ENCODE measurements at places on chromosomes 12 and 14. TPM values are rescaled to one million over a fixed set of nuclear protein-coding genes. Genes with fewer than 3 reads are reported as not detected.

The MGAT4C gene
- polyA plus RNA-seq: 0.37 TPM

The DNAH10 gene
- polyA plus RNA-seq: 1.6 TPM

The ASB2 gene
- polyA plus RNA-seq: 38.2 TPM

DNA sequence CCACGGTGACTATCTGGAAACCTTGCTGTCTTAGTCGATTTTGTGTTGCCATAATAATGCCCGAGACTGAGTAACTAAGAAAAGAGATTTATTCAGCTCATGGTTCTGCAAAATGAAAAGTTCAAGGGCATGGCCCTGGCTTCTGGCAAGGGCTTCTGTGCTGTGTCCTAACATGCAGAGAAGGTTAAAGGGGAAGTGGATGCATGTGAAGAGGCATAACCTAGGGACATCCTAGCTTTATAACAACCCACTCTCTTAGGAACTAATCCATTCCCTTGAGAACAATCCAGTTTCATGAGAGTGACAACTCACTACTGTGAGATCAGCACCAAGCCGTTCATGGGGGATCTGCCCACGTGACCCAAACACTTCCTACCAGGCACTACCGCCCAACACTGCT, 11.5 kb downstream of the FLVCR2 start:
- DNase-seq: no peak

GRCh38 chr12:121278169-121279070, 18.1 kb downstream of the CAMKK2 start:
- DNase-seq: no peak

DNA sequence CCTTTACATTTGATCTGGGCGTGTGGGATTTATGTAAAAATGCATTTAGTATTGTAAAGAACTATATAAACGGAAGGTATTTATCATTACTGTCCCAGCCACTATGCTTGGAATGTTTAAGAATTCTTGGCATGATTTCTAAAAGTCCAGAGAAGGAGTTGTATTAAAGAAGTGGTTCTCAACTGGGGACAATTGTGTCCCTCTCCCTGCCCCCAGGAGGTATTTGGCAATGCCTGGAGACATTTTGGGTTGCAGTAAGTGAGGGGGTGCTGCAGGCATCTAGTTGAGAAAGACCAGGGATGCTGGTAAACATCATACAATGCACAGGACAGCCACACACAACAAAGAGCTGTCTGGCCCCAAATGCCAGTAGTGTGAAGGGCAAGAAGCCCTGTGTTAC, 7.2 kb downstream of the SLC38A1 start:
- no peak for DNase-seq

- no peak for DNase-seq
Measured at GRCh38 chr14:99604766-99605298, 825 bp upstream of the CCDC85C start.

GRCh38 chr14:99079061-99079727, 192.8 kb downstream of the BCL11B start:
- no peak for DNase-seq

DNA sequence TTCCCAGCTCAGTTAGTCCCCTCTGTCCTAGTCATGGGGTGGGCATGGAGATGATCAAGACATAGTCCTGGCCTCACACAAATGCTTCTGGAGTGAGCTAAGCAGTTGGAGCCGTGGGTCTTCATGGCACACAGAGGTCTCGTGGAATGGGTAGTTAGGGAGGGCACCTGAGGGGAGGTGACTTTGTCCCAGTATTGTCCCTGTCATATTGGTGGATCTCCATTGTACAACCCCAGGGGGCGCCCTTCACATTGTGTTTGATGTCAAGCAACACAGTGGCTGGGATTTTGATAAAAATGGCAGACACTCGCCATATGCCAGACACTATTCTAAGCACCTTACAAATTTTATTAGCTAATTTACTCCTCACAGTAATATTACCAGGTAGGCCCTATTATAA, 175.4 kb upstream of the LHX5 start:
- DNase-seq: no peak

DNA sequence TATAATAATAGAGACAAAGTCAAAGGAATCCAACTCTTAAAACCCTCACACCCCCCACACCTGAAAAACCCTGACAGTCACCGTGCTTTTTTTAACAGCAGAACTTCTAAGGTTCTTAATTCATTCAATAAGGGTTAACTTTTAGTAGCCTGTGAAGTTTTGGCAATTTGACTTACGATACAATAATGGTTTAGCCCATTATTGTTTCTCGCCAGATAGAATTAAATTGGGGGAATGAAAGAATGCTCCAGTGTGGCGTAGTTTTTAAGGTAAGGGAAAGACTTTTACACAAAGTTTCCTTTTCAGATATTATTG, 604 bp upstream of the MAGOHB start:
- DNase-seq: no peak

GRCh38 chr12:62263966-62264365, 3.8 kb downstream of the USP15 start:
- DNase-seq: no peak

DNA sequence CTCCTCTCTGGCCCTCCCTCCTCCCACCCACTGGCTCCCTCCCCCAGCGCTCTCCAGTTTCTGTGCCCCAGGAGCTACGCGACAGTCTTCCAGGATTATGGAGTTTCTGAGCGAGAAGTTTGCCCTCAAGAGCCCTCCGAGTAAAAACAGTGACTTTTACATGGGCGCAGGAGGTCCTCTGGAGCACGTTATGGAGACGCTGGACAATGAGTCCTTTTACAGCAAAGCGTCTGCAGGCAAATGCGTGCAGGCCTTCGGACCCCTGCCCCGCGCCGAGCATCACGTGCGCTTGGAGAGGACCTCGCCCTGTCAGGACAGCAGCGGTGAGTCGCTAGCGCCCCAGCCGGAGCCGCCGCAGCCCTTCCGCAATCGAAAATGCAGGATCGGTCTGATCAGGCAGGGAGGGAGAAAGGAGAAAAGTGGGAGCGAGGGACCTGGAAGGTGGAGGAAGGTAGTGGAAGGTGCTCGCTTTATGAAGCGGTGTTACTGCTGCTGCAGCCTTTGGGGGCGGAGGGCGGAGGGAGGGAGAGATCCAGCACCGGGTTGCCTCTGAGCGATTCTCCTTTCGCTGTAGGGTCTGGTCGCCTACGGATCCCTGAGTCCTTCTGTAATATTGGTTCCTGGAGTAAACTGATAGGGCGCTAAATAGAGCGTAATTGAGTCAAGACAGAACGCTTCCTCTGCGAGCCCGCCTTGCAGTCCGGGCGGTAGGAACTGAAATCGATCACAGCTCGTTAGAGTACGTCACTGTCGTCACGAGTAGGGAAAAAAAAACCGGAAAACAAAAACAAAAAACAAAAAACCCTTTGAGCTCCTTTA, at the start of gene ALX1:
Gene ALX1, plus strand, starts transcription at position 56 of the 819 bp plus-strand sequence. Its CDS starts 42 bp downstream, at position 98.
- DNase-seq: no peak

All from forelimb muscle (tissue), 1 donor.